ENCODE measurements at places on chromosomes 5 and 9.

DNA sequence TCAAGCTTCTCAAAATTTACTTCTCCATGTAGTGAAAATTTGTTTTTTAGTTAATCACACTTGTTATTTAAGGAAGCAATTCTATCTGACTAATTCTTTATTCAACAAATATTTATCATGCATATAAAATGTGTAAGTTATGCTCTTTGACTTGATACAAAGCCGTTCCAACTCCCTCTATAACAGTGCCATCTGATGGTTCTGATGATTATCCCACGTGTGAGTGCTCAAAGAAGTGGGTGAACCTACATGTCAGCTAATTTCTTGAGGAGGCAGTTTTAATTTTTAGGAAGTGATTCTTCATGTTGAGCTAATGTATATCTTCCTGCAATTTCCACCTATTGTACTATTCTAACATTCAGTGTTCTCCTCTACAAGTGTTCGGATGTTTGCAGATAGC lies 88.8 kb upstream of the BRINP1 start:
- no peak for DNase-seq

DNA sequence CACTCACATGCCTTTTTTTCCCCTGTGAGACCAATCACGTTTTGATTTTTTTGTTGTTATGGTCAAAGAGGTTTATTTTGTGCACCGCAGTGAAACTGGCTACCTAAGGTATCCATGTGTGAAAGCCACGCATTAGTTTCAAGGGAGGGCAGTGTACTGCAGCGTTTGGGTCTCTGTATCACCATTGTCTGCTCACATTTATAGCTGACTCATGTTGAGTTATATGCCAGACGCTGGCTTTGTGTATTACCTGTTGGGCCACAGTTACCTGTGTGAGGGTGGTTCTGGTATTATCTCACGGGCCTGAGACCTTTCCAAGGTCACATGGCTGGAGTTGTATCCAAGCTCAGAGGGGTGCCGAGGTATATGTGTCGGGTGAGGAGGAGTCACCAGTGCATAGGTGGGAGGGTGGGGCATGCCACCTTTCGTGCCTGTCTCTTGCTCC lies 75.8 kb downstream of the ARHGAP26 start:
- DNase-seq, result no peak

- no peak for DNase-seq
These were observed 34.0 kb downstream of the BOD1 start for GRCh38 chr5:173582216-173583111.

- no peak for DNase-seq
These were observed 87.2 kb downstream of the TMEM232 start for GRCh38 chr5:110638970-110639902.

GRCh38 chr9:33187519-33188218 lies 20.5 kb upstream of the B4GALT1 start:
- DNase-seq, result peak; percentile 78

GRCh38 chr9:87684627-87685219 lies 41.2 kb upstream of the CTSL start:
- no peak for DNase-seq

GRCh38 chr9:132986640-132987620 lies 8.4 kb downstream of the GFI1B start:
- DNase-seq, result no peak

DNA sequence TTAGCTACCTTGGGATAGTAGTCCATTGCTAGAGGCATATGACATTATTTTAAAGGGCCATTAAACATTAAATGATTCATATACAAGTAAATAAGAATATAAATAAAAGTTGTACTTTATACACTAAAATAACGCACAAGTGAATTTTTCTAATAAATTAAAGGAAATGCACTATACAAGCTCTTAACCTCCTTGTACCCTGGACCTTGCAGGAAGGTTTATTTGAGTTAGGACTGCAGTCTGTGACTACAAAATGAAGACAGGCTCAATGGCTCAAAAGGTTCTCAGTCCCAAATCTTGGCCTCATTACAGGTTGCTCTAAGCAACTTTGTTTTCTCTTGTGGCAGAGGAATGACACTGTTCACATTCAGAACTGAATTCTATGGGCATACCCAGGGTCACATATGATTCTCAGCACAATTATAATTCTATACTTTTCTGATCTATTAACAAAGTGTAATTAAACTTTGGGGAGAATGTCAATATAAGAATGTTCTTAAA lies 34.4 kb downstream of the FEM1C start:
- DNase-seq, result no peak

- no peak for DNase-seq
These were observed 13.5 kb upstream of the AGXT2 start for GRCh38 chr5:35061211-35061770.

GRCh38 chr5:177538876-177539275 lies 15.5 kb downstream of the FAM193B start:
- DNase-seq, result no peak

GRCh38 chr9:125986966-125987365 lies 239.8 kb downstream of the PBX3 start:
- DNase-seq, result no peak

DNA sequence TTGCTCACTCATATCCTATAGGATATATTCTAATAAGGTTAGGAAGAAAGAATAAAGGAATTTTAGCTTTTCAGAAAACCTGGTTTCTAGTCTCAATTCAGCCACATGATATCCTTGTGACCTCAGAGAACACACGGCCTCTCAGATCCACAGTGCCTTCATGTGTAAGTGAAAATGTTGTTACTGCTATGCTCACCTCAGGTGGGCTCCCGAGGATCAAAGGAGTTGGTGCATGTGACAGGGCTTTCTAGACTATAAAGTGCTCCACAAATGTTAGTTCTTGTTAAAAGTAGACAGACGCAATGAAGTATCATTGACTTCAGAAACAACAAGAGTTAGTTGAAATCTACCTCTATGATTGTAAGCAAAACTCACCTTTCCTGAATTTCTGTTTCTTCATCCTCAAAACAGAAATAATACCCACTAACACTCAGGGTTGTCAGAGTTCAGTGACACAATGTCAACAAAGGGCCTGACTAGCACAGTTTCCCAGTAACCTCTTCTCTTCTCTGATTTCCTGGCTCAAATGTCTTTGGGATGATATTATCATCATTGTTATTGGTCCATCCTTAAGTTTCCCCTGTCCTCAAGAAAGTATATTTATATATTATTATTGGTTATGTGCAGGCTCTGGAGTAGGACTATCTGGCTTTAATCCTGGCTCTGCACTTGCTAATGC lies 36.0 kb upstream of the MAN2A1 start:
- DNase-seq, result no peak

DNA sequence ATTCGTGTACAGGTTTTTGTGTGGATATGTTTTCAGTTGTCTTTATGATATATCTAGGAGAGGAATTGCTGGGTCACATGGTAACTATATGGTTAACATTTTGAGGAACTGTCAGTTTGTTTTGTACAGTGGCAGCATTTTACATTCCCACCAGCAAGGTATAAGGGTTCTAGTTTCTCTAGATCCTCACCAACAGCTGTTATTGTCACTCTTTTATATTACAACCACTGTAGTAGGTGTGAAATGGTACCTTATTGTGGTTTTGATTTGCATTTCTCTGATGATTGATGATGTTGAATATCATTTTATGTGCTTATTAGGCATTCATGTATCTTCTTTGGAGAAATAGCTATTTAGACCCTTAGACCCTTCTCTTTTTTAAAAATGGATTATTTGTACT lies 82.9 kb downstream of the CCDC171 start:
- no peak for DNase-seq

- no peak for DNase-seq
These were observed 202.7 kb downstream of the RFK start for GRCh38 chr9:76191493-76191892.

DNA sequence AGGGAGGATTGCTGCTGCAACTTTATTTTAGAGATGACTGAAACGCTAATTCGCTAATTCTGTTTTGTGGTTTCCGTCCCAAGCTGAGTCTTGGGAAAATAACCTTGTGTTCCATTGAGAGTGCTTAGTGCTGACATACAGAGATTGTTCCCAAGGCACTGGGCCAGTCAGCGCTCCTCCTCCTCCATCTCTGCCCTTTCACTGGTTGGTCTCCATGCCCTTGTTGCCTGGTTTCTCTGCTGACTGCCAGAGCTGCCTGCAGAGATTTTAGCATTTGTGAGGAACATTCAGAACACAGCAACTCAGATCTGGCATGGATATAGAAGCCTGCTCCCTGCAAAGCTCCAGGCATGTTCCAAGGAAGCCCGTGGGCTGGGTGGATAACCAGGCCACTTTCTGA lies 126.0 kb upstream of the IRX2 start:
- no peak for DNase-seq

GRCh38 chr5:35487233-35488025 lies 130.2 kb upstream of the SPEF2 start:
- DNase-seq, result peak; percentile 21

GRCh38 chr5:132394667-132395259 lies 25.3 kb downstream of the SLC22A5 start:
- DNase-seq, result no peak

GRCh38 chr5:9197881-9198260 lies 348.0 kb downstream of the SEMA5A start:
- no peak for DNase-seq

DNA sequence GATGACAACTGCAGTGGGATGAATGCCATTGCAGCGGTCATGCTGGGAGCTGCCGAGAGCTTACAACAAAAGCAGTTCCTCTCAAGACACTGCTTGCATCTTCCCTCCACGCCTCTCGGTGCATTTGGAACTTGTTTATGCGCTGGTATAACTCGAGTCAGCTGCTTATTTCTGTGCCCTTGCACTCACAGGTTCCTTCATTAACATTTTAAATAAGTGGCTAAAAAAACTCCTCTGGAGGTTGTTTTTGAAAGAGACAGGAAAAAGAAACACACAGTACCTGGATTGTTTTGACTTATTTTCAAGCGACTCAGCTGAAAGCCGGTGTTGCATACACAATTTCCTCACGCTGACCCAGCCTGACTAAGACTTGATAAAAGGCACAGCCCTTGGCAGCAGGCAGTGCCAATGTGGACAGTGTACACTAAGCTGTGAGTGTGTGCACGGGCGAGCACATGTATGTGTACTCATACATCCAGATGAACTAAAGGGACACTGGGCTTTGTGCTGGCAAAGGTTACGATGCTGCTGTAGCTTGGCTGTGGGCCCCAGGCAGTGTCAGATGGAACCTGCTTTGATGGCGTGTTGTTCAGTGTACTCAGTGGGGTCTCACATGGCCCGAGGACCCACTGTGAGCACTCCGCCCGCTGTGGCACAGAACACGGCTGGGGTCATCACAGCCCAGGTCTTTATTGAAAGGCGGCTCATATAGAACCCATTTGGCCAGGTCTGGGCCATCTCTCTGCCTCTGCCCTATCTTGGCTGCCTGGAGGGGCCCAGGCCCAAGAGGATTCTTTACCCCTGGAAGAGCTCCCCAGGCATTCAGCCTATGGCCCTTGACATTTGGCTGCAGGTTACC lies 92.3 kb downstream of the ANKRD33B start:
- DNase-seq, result no peak

All from AG09309 (cell line).